ENCODE measurements at places on chromosomes 16 and 17.

DNA sequence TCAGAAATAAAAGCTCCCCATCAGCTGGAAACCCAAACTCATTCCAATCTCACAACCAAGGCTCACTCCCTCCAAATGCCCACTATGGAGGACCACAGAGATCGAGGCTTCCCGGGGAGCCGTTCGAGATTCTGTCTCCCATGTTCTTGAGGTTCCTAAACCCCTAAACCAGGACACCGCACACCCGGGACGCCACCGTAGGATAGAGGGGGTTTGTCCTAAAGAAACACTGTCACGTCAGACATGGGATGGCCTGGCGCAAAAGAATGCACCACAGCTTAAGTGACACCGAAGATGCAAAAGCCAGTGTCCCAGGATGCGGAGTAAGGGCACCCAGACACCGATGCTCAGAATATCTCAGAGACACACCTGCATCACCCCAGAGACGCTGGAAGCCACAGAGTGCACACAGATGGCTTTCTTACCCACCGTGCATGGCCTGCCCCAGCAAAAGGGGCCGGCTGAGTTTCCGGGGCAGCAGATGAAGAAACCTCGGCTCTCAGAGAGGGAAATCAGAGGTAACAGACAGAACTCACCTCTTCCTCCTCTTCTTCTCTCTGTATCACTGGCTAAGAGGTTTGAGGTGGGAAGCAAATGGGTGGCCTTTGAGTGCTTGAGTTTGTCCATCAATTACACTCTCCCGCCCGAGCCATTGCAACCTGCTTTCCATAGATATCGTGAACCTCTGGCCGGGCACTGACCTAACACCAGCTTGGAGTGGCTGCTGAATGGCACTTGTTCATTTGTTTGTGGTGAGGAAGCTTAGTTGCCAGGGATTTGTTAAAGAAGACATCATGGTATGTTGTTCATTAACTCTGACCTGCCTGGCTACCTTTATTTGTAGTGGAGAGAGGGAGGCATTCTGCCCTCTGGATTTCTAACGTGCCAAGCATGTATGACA lies 65.1 kb upstream of the TNRC6C start:
- DNase-seq, result no peak

DNA sequence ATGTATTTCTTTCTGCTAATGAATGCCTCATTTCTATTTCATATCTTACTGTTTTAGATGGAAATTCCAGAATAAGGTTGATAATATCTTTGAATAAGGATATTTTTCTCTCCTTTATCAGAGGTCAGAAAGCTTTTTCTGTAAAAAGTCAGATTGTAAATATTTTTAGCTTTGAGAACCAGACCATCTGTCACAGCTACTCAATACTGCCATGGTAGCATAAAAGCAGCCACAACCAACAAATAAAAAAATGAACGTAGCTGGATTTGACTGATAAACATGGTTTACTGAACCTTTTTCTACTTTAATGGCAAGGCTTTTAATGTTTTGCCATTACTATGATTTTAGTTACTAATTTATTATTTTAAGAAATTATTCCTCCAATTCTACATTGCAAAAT lies 217.4 kb upstream of the COX10 start:
- DNase-seq, result no peak

DNA sequence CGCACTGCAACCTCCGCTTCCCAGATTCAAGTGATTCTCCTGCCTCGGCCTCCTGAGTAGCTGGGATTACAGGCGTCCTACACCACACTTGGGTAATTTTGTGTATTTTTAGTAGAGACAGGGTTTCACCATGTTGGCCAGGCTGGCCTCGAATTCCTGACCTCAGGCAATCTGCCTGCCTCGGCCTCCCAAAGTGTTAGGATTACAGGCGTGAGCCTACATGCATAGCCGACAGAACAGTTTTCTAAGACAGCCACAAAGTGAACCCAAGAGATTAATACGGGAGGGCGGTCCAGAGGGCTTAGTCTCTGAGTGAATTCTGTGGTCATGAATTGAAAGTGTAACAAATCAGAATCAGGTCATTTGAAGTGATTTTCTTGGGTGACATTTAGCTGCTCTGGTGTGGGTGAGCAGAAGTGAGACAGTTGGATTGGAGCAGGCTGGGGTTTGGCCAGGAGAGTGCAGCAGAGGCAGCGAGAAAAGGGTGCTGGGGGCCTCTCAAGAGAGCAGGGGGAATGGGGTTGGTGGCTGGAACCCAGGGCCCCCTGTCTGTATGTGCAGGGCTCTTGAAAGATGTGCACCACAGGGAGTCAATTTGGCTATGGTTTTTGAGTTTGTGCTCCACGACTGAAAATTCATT lies 231.4 kb upstream of the WSCD1 start:
- DNase-seq, result no peak

DNA sequence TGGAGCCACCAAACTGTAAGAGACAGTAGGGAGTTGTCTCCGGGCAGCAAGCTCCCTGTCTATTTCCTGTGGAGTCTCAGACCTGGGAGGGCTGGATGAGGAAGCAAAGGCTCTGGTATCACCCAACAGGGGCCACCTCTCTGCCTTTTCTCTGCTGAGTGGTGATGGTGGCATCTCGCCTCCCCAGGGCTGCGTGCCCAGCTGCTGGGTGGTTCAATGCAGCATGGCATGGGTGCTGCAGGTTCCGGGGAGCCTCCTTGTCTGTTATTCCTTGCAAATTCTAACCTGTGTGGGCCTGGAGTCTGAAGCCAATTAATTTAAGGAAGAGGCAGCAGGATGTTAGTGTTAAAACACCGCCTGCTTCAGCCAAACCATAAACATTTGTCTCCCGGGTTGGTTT lies 78.2 kb downstream of the CCDC182 start:
- DNase-seq, result no peak

- DNase-seq, result peak; percentile 93
Measured at GRCh38 chr16:2777231-2777902, at the start of gene ELOB. Gene ELOB, minus strand, starts transcription at chr16:2777280. Its CDS starts 41 bp downstream, at chr16:2777239.

- DNase-seq, result no peak
Measured at GRCh38 chr17:12730931-12731521, 58.3 kb upstream of the ARHGAP44 start.

DNA sequence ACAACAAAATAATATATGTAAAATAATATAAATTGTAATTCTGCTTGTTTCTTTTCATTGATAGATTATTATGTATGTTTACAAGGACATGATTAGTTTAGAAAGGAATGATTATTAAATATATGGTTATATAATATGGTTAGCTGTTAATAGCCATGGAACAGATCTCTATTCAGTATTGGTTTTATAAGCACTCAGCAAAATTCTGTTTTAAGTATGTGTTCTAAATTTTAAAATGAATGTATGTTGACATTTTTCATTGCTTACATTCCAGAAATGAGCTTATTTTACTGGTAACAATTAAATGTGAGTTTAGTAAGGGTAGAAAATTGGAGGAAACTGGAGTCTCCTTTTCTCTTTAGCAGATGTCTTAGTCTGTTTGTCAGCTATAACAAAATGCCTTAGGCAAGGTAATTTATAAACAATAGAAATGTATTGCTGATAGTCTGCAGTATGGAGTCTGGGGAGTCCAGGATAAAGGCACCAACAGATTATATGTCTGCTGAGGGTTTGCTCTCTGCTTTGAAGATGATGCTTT lies 45.4 kb downstream of the NFAT5 start:
- no peak for DNase-seq

- DNase-seq, result no peak
Measured at GRCh38 chr16:53598511-53599275, 95.7 kb upstream of the AKTIP start.

DNA sequence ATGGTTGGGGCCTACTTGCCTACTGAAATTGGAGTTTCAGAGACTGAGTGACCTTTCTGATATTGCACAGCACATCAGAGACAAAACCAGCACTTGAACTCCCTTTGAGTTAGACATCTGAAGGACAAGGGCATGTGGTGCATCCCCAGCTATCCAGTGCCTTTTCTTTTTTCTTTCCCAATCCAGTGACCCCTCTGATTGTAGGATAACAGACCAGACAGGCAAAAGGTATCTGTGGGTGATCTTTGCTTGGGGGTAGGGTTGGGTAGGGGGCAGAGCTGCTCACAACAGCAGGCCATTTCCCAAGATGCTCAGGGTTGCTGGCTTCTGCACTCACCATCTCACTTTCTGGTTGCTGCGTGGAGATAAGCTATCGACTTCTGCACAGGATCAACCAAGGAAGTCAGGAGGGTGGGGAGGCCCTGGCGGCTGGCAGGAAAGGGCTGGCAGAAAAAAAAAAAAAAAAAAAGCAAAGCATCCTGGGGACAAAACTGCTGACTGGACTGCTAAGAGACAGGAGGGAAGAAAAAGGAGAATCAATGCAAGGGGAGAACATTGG lies 42.2 kb downstream of the HOXB1 start:
- DNase-seq, result no peak

GRCh38 chr16:79066561-79066960 lies 534.0 kb downstream of the MAF start:
- no peak for DNase-seq

GRCh38 chr16:3861808-3862451 lies 18.6 kb downstream of the CREBBP start:
- no peak for DNase-seq

DNA sequence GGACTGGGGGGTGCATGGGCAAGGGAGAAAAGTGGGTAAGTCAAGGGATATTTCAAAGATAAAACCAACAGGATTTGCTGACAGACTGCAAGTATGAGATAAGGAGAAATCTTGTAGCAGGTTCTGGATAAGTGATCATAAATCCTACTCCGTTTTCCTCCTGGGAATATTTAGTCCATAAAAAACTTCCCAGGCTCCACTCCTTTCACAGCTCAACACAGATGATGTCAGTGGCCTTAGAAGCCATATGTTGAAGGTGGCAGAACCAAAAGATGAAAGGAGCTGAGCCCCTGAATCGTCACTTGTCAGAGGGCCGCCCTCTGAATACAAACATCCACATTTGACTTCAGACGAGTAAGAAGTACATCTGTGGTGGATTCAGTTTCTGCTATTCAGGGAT lies 71.7 kb downstream of the GRIN2A start:
- DNase-seq, result no peak

- no peak for DNase-seq
Measured at GRCh38 chr17:42751628-42752027, 6.8 kb upstream of the EZH1 start.

GRCh38 chr17:7017827-7018200 lies 5.0 kb upstream of the BCL6B start:
- DNase-seq, result no peak

GRCh38 chr17:78316115-78316866 lies 43.6 kb downstream of the SOCS3 start:
- DNase-seq, result no peak

DNA sequence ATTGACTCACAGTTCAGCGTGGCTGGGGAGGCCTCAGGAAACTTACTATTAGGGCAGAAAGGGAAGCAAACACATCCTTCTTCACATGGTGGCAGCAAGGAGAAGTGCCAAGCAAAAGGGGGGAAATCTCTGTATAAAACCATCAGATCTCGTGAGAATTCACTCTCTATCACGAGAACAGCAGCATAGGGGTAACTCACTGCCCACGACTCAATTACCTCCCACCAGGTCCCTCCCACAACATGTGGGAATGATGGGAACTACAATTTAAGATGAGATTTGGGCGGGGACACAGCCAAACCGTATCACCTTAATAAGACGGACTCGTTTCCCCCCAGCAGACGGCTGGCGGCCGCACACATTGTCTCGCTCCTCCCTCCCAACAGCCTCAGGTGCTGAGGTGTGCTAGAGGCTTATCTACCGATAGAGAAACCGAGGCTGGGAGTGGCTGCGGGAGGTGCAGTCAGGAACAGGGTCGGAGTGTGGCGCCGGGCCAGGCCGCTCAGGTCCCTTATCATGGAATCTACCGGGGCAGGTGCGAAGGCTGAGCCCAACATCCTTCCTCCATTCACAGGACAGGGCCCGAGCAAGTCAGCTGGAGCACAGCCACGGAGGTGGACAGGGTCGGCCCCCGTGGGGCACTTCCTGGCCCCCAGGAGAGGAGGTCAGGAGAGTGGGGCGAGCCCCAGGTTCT lies 4.9 kb upstream of the ZG16B start:
- DNase-seq, result no peak

DNA sequence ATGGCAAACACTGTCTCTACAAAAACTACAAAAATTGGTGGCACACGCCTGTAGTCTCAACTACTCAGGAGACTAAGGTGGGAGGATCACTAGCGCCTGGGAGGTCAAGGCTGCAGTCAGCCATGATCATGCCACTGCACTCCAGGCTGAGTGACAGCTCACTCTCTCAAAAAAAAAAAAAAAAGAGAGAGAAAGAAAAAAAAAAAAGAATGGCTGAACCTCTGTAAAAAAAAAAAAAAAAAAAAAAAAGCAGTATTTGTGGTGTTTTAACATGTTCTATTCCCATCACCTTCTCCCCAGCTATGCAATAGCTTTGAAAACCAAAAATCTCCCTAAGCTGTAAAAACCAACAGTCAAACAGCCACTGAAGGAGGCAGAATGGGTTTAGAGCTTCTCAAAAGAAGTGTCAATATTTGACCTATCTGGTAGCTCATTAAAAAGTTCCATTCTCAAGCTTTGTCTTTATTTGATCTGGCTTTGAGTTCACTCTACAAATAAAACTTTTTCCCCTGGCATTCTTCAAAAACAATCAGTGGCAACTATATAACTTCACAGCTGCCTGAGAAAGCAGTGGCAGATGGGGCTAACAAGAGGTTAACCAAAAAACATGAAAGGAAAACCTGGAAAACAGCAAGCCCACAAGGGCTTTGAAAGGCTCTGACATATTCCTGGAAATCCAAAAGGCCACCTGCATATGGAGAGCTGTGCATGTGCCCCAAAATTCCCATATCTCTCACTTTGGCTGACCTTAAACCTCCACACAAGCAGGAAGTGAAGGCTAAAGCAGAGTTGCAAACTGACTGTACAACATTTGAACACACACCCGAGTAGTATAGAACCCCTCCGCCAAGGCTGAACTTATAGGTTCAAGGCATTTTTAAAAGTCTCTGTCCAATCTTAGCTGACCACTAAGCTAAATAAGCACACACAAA lies 36.0 kb downstream of the USP32 start:
- no peak for DNase-seq

GRCh38 chr16:75224306-75225082 lies 5.7 kb downstream of the CTRB1 start:
- DNase-seq, result no peak

DNA sequence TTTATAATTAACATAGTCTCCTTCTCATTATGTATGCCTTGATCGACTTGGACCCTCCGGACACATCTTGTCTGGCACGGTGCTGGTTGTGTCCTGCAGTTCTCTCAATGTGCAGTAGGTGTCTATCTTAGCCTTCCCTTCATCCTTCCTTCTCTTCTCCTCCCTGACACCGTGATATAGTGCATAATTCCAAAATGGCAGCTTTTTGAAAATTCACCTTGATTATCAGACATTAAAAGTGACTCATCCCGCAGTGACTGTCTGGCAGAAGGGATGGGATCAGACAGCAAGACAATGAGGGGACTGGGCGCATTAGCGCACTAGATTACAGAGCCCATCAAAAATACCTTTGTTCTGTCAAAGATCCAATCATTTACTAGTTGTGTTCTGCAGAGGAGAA lies 70.0 kb upstream of the PMFBP1 start:
- DNase-seq, result no peak

DNA sequence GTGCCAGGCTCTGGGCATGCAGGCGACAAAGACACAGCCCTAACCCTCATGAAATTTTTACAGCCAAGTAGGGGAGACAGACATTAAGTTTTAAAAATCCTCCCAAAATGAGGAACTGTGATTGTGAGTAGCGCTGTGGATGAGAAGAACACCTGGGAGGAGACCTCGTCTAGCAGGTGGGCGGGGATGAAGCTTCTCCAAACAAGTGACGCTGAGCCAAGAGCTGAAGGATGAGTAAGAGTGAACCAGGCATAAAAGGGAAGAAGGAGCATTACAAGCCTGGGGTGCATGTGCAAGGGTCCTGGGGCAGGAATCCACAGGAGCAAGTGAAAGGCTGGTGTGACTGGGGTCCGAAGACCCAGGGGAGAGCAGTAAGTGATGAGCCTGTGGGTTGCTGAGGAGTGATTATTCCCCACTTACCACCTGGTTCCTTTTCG lies 149.4 kb upstream of the HS3ST2 start:
- DNase-seq, result no peak

Measured in 8988T (cell line).